Fibroblast of pulmonary artery (primary cell): ENCODE measurements at places on chromosomes 1 and 21.

DNA sequence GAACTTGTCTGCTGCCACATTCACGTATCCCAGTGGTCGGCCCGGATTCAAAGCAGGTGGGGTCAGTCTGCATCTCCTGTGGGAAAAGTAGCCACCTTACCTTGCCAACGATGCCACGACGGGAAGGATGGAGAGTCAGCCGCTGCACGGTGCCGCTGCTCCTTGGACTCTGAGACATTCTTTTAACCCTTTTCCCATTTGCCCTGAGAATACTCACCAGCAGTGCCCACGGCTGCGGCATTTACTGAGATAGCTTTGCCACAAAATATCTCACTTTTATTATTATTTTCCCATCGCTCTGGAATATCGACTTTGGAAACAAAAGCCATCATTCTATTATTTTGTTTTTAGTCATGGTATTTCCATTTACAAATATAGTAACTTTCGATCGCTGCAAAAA is 15.3 kb upstream of the TTC34 start:
- no peak for DNase-seq

- DNase-seq, result no peak
Measured at GRCh38 chr1:233885196-233885920, 19.1 kb upstream of the SLC35F3 start.

DNA sequence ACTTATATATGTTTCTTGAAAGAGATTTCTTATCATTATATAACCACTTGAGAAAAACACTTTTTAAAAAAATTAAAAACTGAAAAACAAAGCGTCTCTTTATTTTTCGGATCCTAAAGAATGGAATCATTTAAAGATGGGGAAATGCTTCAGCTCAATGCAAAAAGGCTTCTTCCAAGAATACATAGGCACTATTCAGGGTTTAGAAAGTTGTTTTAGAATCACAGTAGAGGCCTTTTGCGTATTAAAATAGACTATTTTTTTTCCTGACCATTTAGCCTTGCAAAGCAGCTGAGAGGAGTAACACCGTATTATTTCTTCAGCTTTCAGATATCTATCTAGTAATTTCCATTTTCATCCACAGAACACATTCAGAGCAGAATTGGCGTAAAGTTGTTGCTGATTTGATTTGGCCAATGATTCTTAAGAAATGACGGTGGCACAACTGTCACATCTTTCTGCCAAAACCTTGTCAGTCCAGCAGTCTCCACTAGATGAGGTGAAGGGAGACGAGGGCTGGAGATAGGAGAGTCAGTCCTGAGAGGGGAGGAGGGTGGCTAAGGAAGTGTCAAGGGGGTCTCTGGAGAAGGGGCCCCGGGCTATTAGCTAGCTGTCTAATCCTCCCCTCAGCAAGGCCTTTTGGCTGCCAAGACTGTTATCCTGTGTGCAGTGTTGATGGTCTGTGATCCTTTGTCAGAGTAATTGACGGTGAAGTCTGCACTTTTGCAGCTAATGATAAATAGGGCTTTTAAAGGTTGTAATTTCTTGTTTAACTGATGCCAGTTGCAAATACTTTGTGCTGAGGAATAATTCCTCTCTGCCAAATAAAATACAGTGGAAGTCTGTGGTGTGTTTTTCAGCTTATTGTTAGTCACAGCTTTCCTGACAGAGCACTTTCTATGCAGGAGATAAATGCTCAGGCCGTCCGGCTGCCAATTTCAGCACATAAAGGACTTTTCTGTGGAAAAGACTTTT is 34.7 kb downstream of the PRRX1 start:
- peak; percentile 69 for DNase-seq

- no peak for DNase-seq
Measured at GRCh38 chr1:208461680-208462079, 217.5 kb upstream of the PLXNA2 start.

- DNase-seq, result no peak
Measured at GRCh38 chr1:181562395-181562794, 79.1 kb downstream of the CACNA1E start.

- DNase-seq, result no peak
Measured at GRCh38 chr1:98049370-98050135, 128.7 kb upstream of the DPYD start.
